Activated T-helper 1 cell treated with anti-CD3 and anti-CD28 coated beads, Interleukin-2, amount 50 U/mL, for 16 hours (primary cell): ENCODE measurements at places on chromosomes 16 and 17.

- no peak for DNase-seq
These were observed 77.4 kb downstream of the BPTF start for GRCh38 chr17:67902511-67903231.

- DNase-seq, result no peak
These were observed 319.0 kb upstream of the C16orf82 start for GRCh38 chr16:26747760-26748159.

- no peak for DNase-seq
These were observed 30.8 kb downstream of the FA2H start for GRCh38 chr16:74743668-74744299.

GRCh38 chr16:88943131-88943664 lies 33.8 kb downstream of the CBFA2T3 start:
- DNase-seq, result no peak

- DNase-seq, result no peak
These were observed 11.2 kb downstream of the EPN2 start for GRCh38 chr17:19248151-19248927.

- no peak for DNase-seq
These were observed 28.2 kb downstream of the NEUROD2 start for GRCh38 chr17:39579318-39580081.

GRCh38 chr17:50679008-50679544 lies 28.6 kb downstream of the ANKRD40 start:
- DNase-seq, result no peak

DNA sequence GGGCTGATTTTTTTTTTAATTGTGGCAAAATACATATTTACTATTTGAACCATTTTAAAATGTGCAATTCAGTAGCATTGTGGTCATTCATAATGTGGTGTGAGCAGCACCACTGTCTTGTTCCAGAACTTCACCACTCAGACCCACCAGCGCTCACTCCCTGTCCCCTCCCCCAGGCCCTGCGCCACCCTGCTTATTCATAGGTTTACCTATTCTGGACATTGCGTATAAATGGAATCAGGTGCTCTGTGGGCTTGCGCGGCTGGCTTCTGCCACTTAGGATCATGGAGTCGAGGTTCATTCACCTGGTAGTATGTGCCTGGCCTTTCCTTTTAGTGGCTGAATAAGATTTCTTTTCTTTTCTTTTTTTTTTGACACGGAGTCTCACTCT lies 59.4 kb downstream of the NT5M start:
- no peak for DNase-seq

- DNase-seq, result no peak
These were observed 26.2 kb upstream of the AXIN2 start for GRCh38 chr17:65587534-65588180.

- DNase-seq, result no peak
These were observed 29.7 kb upstream of the CDC42EP4 start for GRCh38 chr17:73341350-73342049.

DNA sequence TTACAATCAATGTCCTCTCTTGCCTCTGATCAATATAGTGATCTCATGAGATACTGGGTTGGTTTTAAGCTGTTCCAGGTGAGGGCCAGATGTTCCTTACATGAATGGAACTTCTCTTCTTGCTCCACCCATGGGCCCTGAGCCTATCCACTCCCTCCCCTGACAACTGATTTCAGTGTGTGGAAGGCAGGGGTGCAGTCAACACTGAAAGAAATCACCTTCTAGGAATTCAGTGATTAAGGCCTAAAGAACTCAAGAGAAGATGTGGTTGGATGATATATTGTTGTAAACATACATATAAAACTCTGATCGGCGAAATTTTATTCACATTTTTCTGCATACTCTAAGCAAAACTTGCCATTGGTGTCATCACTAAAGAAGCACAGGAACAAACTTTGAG lies 6.7 kb upstream of the GOSR2 start:
- DNase-seq, result no peak

DNA sequence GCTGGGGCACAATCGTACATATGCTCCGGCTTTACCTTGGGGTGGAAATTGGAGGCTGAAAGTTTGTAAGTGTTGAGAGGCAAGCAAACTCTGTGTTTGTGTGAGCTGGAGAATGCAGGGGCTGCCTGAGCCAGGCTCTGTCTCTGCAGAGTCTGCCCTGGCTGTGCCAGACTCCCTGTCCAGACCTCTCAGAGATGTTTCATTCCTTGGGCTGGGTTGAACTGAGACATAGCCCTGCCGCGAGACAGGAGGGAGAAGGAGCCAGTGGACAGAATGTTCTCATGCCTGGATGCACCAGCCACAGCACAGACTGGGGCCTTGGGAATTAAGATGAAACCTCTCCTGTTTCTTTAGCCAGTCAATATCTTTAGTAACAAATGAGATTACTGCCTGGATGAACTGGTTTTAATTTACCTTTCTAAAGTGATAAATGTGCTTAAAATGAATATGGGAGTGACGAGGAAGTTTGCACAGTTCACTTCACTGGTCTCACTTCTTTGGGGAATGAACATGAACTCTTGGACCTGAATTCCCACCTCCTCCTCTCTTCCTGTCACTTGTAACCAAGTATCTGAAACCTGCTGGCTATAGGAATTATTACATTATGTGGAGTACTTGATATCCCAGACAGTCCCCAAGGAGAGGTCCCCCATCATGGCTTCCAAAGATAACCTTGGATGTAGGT lies 40.1 kb downstream of the YPEL2 start:
- DNase-seq, result no peak

DNA sequence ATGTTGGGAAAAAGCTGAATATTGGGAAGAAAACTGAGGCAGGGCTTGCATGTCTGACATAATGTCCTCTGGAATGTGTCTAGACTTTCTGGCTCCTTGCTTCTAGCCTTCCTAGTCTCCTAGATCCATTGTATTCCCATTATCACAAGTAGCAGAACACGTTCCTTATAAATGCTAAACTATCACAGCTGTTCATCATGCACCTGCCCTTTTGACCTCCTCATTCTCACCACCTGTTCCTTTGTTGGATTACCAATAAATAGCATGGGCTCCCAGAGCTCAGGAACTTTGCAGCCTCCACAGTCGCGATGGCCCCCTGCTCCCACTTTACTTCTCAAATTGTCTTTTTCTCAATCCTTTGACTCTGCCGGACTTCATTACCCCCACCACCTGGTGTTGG lies 49.7 kb downstream of the ACSM1 start:
- no peak for DNase-seq

GRCh38 chr16:16138034-16138635 lies 85.2 kb downstream of the ABCC6 start:
- no peak for DNase-seq

- DNase-seq, result no peak
These were observed 805 bp upstream of the ORAI3 start for GRCh38 chr16:30947859-30948666.

DNA sequence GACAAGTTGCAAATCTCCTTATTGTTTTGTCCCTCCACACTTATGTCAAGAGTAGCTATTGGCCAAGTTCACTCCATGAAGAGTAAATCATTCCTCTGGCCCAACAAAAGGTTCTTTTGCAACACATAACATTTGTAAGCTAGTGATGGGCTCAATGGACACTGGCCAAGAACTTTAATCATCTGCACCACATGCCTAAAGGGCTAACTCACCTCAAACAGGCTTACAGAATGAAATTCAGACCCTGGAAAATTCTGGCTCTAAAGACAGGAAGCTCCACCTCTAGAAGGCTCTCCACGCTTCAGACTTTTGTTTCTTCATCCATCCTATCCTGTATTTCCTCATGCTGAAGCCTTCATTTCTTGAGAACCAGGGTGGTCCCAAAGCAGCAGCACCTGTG lies 10.9 kb upstream of the ANKFN1 start:
- DNase-seq, result no peak

- no peak for DNase-seq
These were observed 60.8 kb upstream of the FOXF1 start for GRCh38 chr16:86449446-86450095.

GRCh38 chr17:77373299-77374169 lies 232.8 kb downstream of the SEC14L1 start:
- DNase-seq, result no peak

GRCh38 chr17:67680445-67681224 lies 37.1 kb upstream of the NOL11 start:
- no peak for DNase-seq

GRCh38 chr17:32807577-32807976 lies 69.3 kb downstream of the MYO1D start:
- DNase-seq, result no peak

DNA sequence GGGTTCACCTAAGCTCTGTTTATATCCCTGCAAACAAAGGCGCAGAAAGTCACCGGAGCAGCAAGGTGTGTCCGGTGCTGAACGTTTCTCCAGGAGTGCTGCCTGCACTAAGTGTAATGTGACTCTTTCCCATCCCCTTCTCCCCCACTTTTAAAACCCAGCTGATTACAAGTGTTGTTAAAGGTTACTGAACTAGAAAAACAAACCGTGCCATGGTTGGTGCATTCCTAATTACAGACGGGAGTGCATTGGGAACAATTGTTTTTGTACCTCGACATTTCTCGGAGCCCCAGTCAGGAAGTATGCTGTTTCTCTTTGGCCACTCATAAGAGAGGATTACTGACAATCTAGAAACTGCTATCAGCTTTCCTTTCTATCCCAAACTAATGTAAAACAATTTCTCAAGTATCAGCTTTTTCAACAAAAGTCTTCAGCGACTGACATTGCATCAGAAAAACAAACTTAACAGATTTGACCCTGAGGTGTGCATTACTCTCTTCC lies 441.0 kb upstream of the SALL1 start:
- DNase-seq, result no peak

DNA sequence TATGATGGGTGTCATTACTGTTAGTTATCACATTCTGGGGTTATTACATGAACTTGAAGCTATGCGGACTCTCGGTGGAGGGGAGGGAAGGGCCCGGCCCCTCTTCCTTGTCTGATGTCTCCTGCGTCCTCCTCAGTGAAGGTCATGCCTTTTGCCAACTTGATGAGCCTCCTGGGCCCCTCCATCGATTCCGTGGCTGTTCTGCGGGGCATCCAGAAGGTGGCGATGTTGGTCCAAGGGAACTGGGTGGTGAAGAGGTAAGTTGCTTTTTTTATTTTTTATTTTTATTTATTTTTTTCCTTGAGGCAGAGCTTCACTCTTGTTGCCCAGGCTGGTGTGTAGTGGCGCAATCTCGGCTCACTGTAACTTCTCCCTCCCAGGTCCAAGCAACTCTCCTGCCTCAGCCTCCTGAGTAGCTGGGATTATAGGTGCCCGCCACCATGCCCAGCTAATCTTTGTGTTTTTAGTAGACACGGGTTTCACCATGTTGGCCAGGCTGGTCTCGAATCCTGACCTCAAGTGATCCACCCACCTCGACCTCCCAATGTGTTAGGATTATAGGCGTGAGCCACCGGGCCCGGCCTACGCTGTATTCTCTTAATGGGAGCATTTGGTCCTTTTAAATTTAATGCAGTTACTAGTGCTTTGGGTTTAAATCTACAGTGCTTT lies 21.6 kb downstream of the POLR3E start:
- DNase-seq, result peak; percentile 44

DNA sequence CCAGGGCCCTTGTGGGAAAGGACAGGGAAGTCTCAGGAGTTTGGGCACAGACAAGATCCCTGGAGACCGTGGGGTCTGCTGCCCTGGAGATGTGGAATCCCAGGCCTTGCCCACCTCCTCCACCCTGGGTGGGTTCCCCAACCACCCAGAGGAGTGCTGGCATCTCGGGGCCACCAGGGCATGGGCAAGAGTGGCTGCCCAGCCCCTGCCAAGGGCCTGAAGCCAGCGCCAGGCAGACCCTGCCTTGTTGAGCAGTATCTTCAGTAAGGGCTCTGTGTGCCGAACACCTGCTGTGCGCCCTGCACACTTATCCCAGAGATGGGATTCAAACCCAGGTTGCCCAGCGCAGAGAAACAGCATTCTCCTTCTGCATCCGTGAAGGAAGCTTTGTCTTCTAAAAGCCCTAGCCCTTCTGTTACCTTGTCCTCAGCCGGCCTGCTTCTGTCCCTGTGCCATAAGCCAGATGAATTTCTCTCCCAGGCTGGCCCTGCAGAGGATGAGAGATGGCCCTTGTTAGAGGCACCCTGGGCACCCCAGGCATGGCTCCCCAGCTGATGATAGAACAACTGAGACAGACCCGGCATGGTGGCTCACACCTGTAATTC lies 32.4 kb downstream of the TMEM235 start:
- no peak for DNase-seq

DNA sequence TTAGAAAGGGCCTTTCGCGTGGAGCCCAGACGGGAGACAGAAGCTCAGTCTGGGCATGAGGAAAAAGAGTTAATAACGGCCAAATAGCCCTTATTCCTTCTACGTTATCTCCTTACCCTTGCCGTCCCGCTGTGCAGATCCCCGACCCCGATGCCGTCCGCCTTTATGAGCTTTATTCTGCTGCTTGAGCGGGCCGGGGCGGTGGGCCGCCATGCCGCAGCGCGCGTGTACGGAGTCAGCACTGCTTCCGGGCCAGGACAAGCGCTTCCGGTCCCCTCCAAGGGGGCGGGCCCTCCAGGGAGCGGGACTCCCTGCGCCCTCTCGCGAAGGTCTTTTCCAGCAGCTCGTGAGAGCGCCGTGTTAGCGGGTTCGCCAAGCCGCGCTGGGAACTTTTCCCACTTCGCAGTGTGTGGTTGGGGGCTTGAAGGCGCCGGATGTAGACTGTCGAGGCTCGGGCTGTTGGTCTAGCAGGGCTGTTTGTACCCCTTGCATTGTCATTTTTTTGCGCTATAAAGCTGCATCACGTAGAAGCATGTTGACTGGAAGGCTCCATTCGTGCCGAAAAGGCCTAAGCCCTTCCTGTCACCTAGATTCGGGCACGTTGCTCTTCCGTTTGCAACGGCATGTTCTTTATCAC lies at the start of gene TSR1:
TSR1 (minus strand) TSS at position 243 of the 637 bp plus-strand sequence; CDS start at position 213, 30 bp downstream.
- peak; percentile 73 for DNase-seq

GRCh38 chr16:88570691-88571092 lies 489 bp downstream of the ZC3H18 start:
- DNase-seq, result no peak

- peak; percentile 21 for DNase-seq
These were observed 1.4 kb upstream of the SLFN5 start for GRCh38 chr17:35241520-35241919.

DNA sequence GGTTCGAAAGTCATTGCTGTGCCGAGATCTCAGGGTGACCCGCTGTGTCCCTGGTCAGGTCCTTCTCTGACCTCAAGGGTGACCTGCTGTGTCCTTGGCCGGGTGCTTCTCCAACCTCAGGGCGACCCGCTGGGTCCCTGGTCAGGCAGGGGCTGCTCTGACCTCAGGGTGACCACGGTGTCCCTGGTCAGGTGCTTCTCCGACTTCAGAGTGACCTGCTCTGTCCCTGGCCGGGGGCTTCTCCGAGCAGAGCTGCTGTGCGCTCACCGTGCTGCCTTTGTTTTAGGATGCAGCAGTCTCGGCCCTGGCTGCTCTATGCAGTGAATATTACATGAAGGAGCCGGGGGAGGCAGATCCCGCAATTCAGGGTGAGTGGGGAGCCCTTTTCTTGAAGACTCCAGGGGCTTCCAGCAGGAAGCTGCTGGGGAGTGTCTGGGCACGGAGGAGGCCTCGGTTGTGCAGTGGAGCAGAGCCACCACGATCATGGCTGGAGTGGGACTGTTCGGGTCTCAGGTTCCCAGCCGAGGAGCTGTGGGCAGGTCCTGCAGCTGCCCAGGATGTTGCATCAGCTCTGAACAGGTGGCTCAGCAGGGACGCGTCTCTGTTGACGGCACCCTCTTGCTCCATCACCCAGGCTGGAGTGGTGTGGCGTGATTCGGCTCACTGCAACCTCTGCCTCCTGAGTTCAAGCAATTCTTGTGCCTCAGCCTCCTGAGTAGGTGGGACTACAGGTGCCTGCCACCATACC lies 83.7 kb upstream of the ZNF750 start:
- no peak for DNase-seq

GRCh38 chr16:53937161-53937880 lies 233.4 kb downstream of the FTO start:
- no peak for DNase-seq

- no peak for DNase-seq
These were observed 123.0 kb downstream of the CHD9NB start for GRCh38 chr16:52929478-52930400.
